ENCODE measurements at places on chromosomes 7 and 10.
A peak's percentile ranks its signal among the peaks of the same experiment; 100 is the strongest.

GRCh38 chr10:60980997-60981396, 37.0 kb upstream of the RHOBTB1 start:
- no peak for DNase-seq

DNA sequence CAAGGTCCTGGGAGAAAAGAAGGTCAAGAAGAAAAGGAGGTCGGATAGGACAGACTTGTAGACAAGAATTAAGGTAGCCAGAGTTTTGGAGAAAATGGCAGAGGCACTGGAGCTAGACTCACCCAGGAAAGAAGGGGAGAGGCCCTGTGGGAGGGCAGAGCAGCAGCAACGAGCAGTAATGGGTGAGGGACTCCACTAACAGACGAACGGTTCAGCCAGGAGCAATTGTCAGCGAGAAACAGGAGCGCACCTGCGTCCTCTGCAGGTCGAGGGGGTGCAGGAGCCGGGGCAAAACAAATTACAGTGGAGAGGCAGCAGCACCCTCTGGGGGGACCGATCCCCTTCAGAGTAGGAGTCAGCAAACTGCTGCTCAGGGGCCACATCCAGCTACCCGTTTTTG, 18.5 kb upstream of the IGFBP3 start:
- DNase-seq, result no peak

DNA sequence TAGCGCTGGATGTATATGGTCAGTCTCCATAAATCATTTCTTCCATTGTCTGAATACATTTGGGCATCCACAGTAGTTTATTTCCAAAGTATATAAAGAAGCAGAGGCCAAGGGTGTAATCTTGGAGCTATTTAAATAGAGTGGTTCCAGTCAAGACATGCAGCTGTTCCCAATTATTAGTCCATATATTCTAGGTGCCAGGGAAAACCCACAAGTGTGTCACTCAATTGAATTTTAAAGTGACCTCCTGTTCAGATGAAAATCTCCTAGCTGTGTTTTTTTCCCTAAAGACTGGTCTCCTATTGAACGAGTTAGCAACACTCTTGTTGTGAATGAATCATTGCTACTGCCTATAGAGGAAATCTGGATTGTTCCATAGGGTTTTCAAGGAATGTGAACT, 260.2 kb upstream of the BMPER start:
- DNase-seq, result peak; percentile 20

GRCh38 chr7:5774136-5774535, 7.3 kb downstream of the RNF216 start:
- DNase-seq, result no peak

GRCh38 chr10:125359401-125359800, 199.0 kb upstream of the CTBP2 start:
- DNase-seq, result no peak

- DNase-seq, result no peak
These were observed 73.2 kb downstream of the GPR37 start for GRCh38 chr7:124692425-124692824.

DNA sequence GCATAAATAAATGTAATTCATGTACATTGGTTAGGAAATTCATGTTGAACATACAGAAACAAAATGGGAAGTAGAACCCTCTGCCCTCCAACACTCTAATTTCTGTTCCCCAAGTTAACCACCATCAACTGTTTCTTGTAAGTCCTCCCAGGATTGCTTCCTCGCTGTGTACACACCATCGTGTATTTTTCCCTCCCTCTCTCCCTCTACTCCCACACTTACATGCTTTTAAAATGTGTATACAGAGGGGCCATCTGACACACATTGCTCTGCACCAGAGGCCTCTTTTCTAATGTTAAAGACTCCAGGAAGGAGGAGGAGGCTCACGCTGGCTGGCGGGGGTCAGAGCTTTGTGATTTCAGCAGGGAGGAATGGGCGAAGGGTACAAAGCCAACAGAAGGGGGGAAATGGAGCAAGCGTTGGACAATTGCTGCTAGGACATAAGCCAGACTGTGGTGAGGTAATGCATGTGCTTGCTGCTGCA, 1.9 kb upstream of the EPHA1 start:
- DNase-seq, result peak; percentile 49

- DNase-seq, result peak; percentile 38
These were observed 519.1 kb upstream of the AUTS2 start for GRCh38 chr7:69078997-69079769.

DNA sequence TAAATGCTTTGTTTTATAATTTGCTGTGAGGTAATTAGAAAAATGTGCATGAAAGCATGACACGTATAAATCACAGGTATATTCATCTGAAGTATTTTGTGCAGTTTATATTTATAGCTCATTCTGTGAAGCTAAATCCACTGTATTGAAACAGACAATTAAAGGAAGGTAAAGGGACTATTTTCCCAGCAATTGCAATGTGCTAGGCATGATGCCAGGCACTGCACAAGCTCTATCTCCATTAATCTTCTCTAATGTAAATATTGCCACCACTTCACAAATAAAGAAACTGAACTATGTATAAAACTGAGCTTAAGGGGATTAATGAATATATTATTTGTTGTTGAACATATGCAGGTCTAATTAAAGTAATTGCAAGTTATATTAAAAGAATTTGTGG, 1012.5 kb downstream of the NRG3 start:
- DNase-seq, result no peak

DNA sequence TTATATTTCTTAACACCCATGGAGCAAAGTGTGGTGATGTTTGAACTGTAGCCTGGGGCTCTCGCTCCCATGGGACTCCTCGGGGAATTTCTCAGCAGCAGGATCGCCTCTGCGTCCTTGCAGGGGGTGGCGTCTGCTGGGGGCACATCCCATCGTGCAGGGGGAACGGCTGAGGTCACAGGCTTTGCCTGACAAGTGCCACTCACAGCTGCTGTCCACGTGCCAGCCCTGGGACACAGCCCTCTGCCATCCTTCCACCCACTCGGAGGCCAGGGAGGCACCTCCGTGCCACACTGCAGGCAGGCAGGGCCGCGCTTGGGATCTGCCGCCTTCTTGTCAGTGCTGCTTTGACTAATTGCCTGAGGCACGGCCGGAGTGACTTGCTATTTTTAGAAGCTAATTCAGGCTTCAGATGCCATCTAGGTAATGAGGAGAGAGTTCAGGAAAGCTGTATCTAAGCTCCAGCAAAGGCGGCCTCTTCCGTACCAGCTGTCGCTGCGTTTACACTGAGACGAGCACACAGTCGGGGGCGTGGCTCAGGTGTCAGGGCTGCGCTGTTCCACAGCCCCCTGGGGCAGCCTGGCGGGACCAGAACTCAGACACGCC, 45.7 kb downstream of the PITRM1 start:
- DNase-seq, result no peak

GRCh38 chr10:43982250-43982649, 333.6 kb upstream of the ZNF32 start:
- DNase-seq, result no peak

DNA sequence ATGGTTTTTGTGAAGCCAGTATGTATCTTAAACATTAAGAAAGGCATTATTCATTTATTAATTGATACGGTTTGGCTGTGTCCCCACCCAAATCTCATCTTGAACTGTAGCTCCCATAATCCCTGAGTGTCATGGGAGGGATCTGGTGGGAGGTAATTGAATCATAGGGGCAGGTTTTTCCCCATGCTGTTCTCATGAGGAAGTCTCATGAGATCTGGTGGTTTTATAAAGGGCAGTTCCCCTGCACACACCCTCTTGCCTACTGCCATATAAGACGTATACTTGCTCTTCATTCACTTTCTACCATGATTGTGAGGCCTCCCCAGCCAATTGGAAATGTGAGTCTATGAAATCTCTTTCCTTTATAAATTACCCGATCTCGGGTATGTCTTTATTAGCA, 28.1 kb downstream of the OTUD1 start:
- no peak for DNase-seq

- no peak for DNase-seq
These were observed 293.4 kb downstream of the GFRA1 start for GRCh38 chr10:115979576-115979975.

DNA sequence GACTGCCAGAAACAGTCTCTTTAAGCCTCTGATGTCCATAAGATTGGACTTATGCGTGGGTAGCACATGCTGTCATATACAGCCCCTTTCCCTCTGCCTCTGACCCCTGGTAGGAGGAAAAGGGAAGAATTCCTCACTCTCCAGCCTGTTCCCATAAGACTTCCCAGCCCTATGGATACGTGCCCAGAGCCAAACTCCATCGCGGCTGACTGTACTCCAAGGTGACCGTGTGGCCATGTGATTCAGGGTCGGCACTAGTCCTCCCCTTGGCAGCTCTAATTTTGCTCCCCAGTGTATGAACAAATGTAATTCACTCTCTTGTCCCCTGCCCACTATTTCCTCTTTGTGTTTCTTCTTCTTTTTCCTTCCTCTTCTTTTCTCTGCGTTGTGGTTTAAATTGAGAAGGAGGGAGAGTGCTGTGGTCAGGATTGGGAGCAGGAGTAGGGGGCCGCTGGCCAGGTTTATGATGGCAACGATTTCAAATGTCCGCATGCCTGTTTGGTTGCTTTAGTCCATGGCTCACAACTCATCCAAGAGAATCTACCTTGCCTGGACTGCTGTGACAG, 43.8 kb downstream of the PRLHR start:
- DNase-seq, result no peak

DNA sequence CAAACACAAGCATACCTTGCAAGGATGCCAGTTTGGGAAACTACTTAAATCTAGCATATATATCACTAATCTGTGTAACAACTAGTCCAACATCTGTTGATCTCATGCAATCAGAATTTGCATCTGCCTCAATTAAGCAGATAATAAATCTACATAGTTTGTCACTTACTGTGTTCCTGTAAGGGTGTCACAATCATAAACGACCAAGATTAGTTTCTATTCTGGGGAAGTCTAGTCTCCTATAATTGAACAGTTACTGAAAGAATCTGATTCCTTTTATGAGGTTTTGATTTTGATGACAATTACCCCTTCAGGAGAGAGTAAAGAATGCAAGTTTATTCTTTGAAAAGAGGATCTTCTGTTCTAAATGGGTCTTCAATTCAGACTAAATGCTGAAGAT, 85.5 kb upstream of the LRRN3 start:
- DNase-seq, result no peak

GRCh38 chr7:129187681-129188371, 607 bp upstream of the SMO start:
- DNase-seq, result no peak

GRCh38 chr7:102390697-102391484, 5.3 kb upstream of the PRKRIP1 start:
- DNase-seq, result peak; percentile 89

DNA sequence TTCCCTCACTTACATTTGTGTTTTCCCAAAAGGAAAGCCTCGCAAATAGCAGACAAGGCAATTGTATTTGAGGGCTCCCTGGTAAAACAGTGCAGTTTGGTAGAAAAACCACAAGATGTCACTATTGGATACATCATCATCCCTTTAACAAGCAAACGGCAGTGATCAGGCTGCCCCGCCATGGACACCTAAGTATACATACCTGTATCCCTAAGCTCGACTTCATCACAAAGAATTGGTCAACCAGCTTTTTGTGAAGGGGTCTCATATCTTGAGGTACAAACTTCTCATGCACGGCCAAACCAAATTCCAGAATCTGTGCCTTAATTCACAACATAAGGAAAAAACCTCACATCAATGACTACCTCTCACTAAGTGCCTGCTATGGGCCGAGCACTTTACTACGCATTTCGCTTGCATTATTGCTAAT, 179.5 kb upstream of the IMMP2L start:
- DNase-seq, result peak; percentile 79

- no peak for DNase-seq
These were observed 47.3 kb upstream of the CPN1 start for GRCh38 chr10:100128951-100129350.

DNA sequence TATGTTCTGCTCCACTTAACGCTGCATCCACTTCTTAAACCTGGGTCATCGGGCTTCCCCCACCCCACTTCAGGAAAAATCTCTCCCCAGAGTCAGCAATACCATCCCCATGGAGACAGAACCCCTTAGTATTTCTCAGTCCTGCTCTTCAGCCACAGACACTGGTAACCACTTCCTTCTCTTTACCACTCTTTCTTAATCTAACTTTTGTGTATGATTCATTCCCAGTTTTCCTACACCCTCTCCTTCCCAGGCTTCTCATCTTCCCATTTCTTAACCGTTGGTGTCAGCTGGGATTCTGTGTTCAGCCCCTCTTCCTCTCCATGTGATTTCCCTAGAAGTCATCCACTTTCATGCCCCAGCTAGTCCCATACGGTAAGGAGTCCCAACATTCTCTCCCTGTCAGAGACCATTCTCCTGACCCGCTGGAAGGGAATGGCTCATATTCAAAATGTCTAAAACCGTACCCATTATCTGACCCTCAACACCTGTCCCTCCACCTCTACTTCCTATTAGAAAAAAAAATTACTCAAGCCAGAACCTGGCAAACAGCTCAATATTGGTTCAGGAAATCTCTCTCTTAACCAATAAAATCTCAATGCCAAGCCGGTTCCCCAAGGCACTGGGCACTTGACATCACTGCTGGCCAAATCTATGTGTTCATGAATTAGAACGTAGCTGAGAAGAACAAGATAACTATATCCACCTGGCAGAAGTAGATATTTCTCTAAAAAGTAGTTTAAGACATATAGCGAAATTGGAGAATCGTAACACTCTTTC, 89.4 kb downstream of the DGKI start:
- DNase-seq, result peak; percentile 32

DNA sequence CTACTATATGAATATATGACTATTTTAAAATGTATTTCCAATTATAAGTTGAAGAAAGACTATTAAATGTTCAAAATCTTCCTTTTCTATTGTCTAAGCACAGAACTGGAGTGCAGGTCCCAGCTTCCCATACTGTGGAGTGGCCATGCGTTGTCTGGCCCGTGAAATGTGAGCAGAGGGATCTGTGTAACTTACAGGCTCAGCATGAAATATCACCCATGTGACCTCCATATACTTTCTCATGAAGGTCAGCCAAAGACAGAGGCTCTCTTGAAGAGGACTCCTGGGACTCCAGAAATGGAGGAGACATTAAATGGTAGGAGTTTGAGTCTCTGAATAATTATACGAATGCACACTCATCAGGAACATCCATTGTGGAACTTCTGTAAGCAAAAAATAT, 92.4 kb upstream of the CAV2 start:
- DNase-seq, result no peak

DNA sequence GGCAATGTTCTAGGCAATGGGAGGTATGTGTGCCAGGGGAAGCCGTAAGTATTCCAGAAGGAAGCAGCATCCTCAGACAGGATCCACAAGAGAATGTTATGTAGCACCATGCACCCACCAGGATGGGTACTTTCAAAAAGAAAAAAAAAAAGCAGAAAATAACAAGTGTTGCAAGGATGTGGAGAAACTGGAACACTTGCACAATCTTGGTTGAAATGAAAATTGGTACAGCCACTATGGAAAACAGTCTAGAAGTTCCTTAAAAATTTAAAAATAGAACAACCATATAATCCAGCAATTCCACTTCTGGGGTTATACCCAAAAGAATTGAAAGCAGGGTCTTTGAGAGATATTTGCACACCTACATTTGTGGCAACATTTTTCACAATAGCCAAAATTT, 20.2 kb downstream of the C10orf71 start:
- no peak for DNase-seq

- no peak for DNase-seq
These were observed 116.0 kb downstream of the PTPN20 start for GRCh38 chr10:47027108-47027783.

All from AG20443 (cell line).